HL-60 (cell line): ENCODE measurements at places on chromosomes 6 and 20.

DNA sequence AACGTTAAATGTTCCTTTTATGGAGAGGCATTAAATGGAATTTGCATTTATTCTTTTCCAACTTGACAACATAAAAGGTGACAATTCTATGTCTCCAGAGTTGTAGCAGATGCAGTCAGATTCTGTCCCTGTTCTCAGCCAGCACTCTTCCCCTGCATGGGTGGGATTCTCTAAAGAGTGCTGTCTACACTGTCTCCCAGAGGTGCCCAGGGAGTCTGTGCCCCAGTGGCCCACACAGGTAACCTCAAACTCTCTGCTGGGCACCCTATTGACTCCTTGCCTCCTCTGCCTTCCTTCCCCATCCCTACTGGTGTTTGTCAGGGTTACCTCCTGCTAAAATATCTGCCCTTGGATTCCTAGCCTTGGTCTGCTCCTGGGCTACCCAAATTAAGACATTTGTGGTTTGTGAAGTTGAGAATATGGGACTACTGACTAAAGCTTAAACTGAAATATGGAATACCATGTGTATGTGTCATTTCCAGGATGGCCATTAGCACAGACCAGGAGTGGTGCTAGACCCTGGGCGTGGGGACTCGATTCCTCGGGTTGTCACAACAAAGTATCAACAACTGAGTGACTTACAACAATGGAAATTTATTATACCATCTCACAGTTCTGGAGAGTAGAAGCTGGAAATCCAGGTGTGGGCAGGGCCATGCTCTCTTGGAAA is 284.7 kb downstream of the CDH26 start:
- DNase-seq, result no peak

- DNase-seq, result no peak
Measured at GRCh38 chr6:133040094-133040802, 200.9 kb upstream of the EYA4 start.

GRCh38 chr20:44056010-44056698 is 130.8 kb downstream of the JPH2 start:
- DNase-seq, result peak; percentile 79

- DNase-seq, result no peak
Measured at GRCh38 chr20:6562111-6562510, 205.4 kb upstream of the BMP2 start.

DNA sequence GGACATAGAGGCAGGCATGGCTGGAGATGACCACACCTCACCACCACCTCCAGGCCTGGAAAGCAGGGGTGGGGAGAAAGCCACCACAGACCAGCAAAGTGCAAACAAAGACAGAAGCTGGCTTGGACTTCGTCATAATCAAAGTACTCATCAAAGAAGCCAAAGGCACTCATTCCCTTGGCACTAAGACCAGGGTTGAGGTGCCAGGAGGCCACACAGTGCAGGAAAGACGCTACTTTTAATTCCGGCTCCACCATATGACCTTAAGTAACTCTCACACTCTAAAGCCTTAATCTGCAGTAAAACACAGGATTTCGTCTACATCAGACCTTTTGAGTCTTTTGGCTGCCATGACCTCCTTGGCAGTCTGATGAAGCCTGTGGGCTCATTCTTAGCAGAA is 123.1 kb downstream of the HIVEP2 start:
- DNase-seq, result no peak

DNA sequence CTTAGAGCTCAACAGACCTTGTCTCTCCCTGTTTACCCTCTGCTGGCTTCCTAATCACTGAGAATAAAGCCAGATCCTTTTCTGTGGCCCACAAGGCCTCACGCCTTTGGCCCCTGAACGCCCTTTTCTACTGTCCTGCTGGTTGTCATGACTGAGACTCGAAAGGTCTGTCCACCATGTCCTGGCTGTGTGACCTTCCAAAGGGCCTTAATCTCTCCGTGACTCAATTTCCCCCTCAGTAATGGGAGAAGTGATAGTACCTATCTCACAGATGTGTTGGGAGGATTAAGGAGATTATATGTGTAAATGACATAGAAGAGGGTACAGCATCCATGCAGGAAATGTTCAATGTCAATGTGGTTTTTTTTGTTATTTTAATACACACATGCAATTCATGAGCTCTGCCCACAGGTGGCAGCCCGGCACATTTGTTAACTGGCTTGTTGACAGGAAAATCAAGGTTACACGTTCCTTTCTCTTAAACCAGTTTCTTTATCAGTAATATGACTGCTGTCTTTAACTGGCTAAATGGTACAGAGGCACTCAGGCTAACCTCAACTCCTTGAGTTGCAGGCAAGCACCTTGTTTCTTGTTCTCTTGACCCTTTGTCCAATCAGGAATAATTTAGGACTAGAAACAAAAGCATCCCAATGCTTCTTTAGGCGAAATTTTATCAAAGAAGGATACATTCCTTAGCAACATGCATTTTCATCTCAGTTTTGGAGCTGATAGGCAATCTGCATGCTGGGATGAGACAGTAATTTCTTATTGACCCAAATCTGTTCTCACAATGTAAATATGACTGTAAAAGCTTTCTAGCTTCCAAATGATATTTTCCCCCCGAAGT is 16.6 kb downstream of the SLC22A1 start:
- DNase-seq, result peak; percentile 35

DNA sequence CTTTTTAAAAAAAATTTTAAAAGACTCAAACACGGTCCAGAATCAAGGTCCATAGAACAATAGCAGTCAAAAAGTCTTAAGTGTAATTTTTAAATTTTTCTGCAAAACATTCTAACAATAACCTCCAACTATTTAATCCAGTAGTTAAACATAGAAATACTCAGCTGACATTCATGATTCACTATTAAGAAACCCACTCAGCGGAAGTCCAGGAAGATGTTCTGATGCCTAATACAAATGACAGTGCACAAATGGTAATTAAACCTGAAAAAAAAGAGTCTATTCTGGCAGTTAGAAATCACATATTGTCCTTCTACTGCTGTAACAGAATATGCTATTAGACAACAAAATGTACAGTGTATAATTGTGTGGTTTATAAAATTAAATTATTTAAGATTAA is 128.2 kb upstream of the BMP5 start:
- no peak for DNase-seq

DNA sequence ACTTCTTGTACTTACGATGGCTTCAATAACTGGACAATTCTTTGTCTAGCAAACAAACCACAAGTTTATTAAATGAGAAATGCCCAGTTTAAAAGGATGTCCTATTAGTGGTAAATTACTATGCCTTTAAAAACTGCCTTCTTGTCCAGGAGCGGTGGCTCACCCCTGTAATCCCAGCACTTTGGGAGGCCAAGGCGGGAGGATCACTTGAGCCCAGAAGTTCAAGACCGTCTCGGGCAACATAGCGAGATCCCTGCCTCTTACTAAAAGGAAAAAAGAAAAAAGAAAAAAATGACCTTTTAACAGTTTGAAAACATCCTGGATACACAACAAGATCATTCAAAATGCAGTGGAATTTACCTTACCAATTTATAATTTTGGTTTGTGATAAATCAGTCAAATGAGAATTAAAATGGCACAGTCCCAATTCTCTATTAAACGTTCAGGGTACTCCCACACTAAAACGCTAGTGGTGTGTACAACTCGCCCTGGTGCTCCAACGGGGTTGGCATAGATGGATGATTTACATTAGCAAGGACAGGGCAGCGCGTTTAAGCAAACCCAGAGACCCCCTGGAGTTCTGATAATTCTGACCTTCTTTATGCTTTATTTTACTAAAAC is 2.3 kb downstream of the ZBTB2 start:
- DNase-seq, result no peak

DNA sequence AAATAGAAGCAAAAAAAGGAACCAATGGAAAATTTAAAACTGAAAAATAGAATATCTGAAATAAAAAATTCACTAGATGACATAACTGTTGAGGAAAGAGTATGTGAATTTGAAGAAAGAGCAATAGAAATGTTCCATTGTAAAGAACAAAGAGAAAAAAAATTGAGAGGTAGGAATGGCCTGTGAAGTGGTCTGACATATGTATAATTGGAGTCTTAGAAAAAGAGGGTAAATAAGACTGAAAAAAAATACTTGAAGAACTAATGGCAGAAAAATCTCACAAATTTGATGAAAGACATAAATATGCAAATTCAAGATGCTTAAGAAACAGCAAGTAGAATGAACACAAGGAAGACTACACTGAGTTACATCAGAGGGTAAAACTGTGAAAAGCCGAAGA is 93.4 kb downstream of the QKI start:
- no peak for DNase-seq

DNA sequence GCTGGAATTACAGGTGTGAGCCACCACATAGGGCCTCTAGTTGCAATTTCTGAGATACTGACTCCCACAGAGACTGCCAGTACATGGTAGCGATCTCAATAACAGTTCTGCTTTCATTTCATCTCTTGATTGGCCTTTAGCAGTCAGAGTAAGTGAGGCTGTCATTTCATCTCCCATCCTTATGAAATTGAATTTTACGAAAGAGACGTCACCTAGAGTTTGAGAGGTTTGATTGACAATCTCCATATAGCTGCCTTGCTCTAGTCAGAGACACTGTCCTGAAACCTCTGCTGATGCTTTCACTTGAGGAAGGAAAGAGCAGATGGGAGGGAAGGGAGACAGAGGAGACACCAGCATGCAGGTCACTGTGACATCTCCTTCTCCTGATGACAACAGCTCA is 466.1 kb downstream of the NKAIN2 start:
- DNase-seq, result no peak

- no peak for DNase-seq
Measured at GRCh38 chr6:15474196-15474595, 188.6 kb downstream of the DTNBP1 start.

DNA sequence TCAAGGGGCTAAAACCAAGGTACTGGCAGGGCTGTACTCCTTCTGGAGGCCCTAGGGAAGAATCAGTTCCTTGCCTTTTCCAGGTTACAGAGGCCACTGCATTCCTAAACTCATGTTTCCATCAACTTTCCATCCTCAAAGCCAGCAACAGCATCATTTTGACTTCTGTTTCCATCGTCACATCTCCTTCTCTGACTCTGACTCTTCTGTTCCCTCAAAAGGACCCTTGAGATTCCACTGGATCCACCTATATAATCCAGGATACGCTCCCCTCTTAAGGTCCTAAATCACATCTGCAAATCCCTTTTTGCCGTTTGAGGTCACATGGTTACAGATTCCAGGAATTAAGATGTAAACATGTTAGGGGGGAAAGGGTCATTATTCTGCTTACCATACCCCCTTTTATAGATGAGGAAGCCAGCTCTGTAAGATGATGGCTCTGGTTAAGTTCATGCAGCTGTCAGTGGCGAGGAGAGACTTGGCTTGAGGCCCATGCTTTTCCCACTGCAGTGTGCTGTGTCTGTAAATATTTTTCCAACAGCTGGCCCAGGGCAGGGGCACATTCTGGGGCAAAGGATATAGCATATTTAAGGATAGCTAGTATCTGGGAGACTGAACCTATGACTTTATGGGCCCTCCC is 114.6 kb downstream of the TNFRSF21 start:
- DNase-seq, result no peak

- DNase-seq, result no peak
Measured at GRCh38 chr20:16662467-16662866, 67.4 kb upstream of the SNRPB2 start.

DNA sequence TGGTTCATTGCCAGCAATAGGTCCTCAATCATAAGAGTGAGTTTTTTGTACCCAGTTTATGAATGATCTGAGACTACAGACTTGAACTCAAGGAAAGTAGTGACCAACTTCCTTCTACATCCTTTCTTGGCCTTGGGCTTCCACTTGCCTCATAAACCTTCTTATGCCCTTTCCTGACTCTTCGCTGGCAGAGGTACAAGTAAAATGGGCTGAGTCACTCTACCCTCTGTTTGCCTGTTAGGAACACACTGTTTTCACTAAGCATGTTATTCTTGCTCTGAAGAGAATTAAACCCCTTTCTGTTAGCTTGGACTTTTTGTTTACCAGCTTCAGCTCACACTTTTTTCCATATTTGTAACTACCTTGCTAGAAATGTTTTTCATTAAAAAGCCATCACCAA is 74.4 kb downstream of the PKHD1 start:
- no peak for DNase-seq

DNA sequence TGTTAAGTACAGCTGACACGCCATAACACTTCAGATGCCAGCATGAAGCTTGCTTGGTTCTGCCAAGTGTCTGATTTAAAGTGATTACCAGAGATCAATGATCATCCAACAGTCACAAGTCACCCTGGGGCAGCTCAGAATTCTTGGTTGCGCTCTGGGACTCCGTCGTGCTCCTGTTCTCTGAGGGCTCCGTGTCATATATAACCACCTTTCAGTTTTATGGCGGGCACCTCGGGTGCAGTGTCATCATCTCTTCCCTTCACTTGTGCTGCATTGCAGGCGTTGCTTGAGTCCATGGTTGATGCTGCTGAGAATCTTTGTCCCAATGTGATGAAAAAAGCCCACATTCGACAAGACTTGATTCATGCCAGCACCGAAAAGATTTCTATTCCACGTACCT is 101.4 kb upstream of the SCGN start:
- no peak for DNase-seq

GRCh38 chr6:4225161-4225872 is 89.9 kb upstream of the ECI2 start:
- DNase-seq, result no peak

- no peak for DNase-seq
Measured at GRCh38 chr6:49284180-49284579, 178.9 kb downstream of the MMUT start.

DNA sequence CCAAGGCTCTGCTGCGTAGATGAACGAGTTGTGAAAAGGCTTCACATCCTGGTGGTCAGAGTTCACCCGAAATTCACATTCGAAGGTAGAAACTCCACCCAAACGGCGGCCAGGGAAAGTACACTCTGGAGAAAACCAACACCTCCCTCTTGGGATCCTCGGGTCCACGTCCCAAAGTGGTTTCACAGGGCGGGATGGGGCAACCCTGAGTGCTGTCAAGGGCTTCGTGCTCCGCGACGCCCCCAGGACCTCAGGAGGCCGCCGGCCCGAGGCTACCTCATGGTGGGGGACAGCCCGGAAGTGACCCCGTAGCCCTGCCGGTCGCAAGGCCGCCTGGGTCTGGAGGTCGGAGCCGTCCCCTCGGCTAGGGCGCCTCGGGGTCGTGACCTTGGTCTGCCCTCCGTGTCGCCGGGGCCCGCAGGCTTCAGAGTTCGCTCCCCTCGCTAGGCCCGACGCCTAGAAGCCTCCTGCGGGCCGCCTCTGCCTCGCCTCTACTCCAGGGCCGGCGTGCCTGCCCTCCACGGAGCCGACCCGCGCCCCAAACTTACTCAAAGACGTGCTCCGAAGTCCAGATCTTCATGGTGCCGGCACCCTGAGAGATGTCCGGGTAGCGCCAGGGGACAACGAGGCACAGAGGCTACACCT is at the start of gene PRELID3B:
Gene PRELID3B (minus strand): TSS at position 636 of the 645 bp plus-strand sequence. CDS start 56 bp downstream, at position 580.
- DNase-seq, result no peak

DNA sequence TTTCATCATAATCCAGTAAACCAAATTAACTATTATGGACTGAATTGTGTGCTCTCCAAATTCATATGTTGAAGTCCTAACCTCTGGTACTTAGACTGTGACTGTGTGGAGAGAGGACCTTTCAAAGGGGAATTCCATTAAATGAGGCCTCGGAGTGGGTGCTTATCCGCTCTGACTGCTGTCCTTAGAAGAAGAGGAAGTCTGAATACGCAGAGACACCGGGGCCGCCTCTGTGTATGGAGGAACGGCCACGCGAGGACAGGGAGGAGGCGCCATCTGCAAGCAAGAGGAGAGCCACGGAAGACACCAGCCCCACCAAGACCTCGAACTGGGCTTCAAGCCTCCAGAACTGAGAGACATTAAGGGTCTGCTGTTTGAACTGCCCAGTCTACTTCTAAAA is 35.6 kb upstream of the RPS6KA2 start:
- no peak for DNase-seq
